ENCODE measurements at places on chromosomes 6 and 20. TPM values are rescaled to one million over a fixed set of nuclear protein-coding genes. Genes with fewer than 3 reads are reported as not detected.

DNA sequence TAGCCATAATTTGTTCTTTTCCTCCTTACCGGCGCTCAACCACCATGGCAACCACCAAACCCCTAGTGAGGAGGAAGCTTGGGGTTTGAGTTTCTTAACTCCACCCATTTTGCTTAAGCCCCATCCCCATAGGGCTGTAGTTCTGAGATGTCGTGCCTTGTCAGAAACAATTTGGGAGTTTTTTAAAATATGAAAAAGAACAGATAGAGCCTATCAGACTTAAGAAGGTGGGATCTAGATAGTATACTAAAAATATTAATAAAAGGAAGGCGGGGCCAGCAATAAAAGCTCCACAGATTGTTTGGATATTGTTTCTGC lies 5.6 kb downstream of the BRD2 start:
- H3K4me1 ChIP-seq = peaks cover 20% of the 10 kb centered on the region
- peak overlapping the region; percentile 85 for H3K27ac ChIP-seq
- H3K27me3 ChIP-seq = peaks cover 4% of the 10 kb centered on the region
- peak; percentile 28 for DNase-seq
- H3K36me3 ChIP-seq = peaks cover 49% of the 10 kb centered on the region
- H3K4me3 ChIP-seq = peak overlapping the region; percentile 72

GRCh38 chr20:9838035-9838377 lies 870 bp downstream of the PAK5 start:
- no peaks in the 10 kb centered on the region for H3K4me1 ChIP-seq
- no peaks in the 10 kb centered on the region for H3K36me3 ChIP-seq
- no peak overlapping the region for H3K27ac ChIP-seq
- no peak overlapping the region for H3K4me3 ChIP-seq

DNA sequence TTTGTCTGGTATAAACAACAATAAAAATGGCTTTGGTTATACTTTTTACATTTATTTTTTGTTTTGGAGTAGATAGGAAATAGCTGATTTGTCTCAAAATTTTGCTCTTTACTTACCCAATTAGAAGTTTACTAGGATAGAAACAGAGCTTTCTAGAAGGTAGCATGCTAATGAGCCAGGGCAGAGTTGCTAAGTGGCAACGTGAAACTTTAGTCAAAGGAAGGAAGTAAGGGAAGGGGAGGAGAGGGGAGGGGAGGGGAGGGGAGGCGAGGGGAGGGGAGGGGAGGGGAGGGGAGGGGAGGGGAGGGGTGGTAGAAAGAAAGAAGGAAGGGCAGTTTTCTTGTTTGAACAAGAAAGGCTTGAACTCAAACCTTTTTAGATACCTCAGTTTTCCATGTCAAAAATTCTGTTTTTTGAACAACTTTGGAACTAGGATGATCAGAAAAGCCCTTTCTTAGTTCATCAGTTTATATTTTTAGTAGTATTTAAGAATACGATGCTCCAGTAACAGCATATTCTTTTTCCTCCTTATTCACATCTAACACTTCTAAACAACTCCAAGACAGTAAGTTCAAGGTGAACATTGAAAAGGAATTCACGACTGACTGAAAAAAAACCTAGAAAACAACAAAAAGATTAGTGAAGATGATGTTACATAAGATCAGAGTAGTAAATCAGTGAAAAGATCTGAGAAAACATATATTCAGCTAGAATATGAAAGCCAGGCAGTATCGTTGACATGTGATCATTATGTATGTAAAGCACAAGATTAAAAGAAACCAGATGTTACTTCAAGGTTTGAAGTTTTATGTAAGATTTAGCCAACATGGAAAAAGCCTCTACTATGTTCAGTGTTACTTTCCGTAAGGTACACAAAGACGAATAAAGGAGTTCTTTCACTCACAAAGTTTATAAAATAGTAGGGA lies 263.4 kb downstream of the ARHGAP18 start:
- no peak for DNase-seq
- H3K27ac ChIP-seq = no peak overlapping the region
- H3K36me3 ChIP-seq = no peaks in the 10 kb centered on the region

GRCh38 chr20:9078826-9079731 lies 10.2 kb downstream of the PLCB4 start:
- no peaks in the 10 kb centered on the region for H3K4me1 ChIP-seq
- H3K36me3 ChIP-seq = no peaks in the 10 kb centered on the region
- no peak for DNase-seq
- H3K27me3 ChIP-seq = no peaks in the 10 kb centered on the region
- no peak overlapping the region for H3K27ac ChIP-seq

DNA sequence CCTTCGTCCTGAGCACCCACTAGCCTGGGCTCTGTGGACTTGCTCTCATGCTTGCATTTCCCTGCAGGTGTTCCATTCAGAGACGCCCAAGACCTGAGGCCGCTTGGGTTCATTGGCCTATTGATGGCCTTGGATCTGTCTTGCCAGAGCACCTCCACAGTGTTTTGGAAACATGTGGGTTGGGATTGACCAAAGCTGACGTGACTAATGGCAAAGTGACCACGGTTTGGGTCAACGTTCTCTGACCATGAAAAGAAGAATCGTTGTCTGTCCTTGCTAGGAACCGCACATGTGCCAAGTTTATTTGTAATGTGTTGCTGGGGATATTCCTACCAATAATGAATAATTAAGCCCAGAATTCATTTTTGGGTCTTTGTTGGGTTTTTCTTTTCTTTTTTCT lies 29.8 kb upstream of the BMP6 start:
- no peak overlapping the region for H3K27ac ChIP-seq
- no peaks in the 10 kb centered on the region for H3K27me3 ChIP-seq
- no peak overlapping the region for H3K4me3 ChIP-seq
- no peaks in the 10 kb centered on the region for H3K4me1 ChIP-seq

GRCh38 chr20:25219365-25219764 lies 23.9 kb downstream of the ENTPD6 start:
- DNase-seq = no peak
- no peak overlapping the region for H3K27ac ChIP-seq
- H3K4me3 ChIP-seq = no peak overlapping the region

Gene CYP24A1
- total RNA-seq = 0.30 TPM

- H3K27me3 ChIP-seq = peaks cover 6% of the 10 kb centered on the region
- no peaks in the 10 kb centered on the region for H3K36me3 ChIP-seq
- H3K27ac ChIP-seq = no peak overlapping the region
- H3K4me3 ChIP-seq = no peak overlapping the region
- no peaks in the 10 kb centered on the region for H3K4me1 ChIP-seq
Observed at GRCh38 chr6:17525637-17526036, 74.5 kb upstream of the FAM8A1 start.

DNA sequence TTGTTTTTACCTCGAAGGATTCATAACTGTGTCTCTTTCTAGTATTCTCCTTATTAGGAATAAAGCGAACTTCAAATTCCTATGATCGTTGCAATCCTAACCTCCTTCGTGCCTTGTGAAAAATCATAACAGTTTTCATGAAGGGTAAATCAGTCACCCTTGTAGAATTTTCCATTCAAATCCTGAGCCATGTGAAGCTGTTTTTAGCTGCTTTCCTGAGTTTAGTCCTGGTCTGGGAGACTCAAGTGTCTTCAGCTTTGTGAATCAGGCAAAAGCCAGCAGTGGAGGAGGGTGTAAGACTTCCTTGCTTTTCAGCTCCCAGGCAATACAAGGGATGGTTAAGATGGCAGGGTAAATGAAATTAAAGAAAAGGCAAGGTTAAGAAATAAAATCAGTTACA lies 24.3 kb downstream of the GCNT2 start:
- no peaks in the 10 kb centered on the region for H3K36me3 ChIP-seq
- H3K4me1 ChIP-seq = no peaks in the 10 kb centered on the region
- no peaks in the 10 kb centered on the region for H3K27me3 ChIP-seq
- DNase-seq = no peak
- H3K4me3 ChIP-seq = no peak overlapping the region

DNA sequence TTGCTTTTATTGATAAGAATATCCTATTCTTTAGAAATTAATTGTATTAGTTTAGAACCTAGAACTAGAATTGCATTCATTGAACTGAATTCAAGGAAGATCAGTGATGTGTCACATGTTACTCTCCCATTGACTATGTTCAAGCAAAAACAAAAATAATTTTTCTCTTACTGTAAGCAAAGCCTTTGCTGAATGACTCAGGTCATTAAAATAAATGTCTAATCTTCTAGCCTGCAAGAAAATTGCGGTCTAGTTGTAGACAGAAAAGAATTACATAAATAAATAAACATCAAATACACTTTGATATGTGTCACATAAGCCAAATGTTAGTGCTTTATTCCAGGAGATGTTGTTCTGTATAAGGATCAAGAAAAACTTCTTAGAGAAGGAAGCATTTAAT lies 387.9 kb downstream of the ADGRB3 start:
- H3K27me3 ChIP-seq = no peaks in the 10 kb centered on the region
- H3K36me3 ChIP-seq = no peaks in the 10 kb centered on the region
- no peak overlapping the region for H3K4me3 ChIP-seq
- no peak for DNase-seq
- H3K27ac ChIP-seq = no peak overlapping the region

- H3K4me3 ChIP-seq = no peak overlapping the region
- H3K27me3 ChIP-seq = no peaks in the 10 kb centered on the region
- no peak overlapping the region for H3K27ac ChIP-seq
- no peaks in the 10 kb centered on the region for H3K36me3 ChIP-seq
- DNase-seq = no peak
Observed at GRCh38 chr6:165922309-165922794, 245.3 kb downstream of the TBXT start.

- no peaks in the 10 kb centered on the region for H3K36me3 ChIP-seq
- DNase-seq = no peak
- H3K27me3 ChIP-seq = no peaks in the 10 kb centered on the region
- H3K27ac ChIP-seq = no peak overlapping the region
- no peaks in the 10 kb centered on the region for H3K4me1 ChIP-seq
Observed at GRCh38 chr20:11936157-11936556, 18.5 kb downstream of the BTBD3 start.

Gene COL21A1
- total RNA-seq = not detected

GRCh38 chr6:75611011-75611701 lies 9.5 kb downstream of the SENP6 start:
- H3K4me3 ChIP-seq = no peak overlapping the region
- H3K36me3 ChIP-seq = no peaks in the 10 kb centered on the region
- peaks cover 19% of the 10 kb centered on the region for H3K4me1 ChIP-seq
- H3K27ac ChIP-seq = no peak overlapping the region

Gene ARFGEF3
- total RNA-seq = not detected

- H3K36me3 ChIP-seq = no peaks in the 10 kb centered on the region
- H3K27ac ChIP-seq = no peak overlapping the region
- no peaks in the 10 kb centered on the region for H3K4me1 ChIP-seq
- DNase-seq = no peak
- H3K4me3 ChIP-seq = no peak overlapping the region
Observed at GRCh38 chr20:6709910-6710595, 57.4 kb upstream of the BMP2 start.

- H3K27ac ChIP-seq = no peak overlapping the region
- H3K4me1 ChIP-seq = peaks cover 55% of the 10 kb centered on the region
- no peak overlapping the region for H3K4me3 ChIP-seq
- no peak for DNase-seq
Observed at GRCh38 chr6:111980971-111981840, 72.7 kb upstream of the CCN6 start.

DNA sequence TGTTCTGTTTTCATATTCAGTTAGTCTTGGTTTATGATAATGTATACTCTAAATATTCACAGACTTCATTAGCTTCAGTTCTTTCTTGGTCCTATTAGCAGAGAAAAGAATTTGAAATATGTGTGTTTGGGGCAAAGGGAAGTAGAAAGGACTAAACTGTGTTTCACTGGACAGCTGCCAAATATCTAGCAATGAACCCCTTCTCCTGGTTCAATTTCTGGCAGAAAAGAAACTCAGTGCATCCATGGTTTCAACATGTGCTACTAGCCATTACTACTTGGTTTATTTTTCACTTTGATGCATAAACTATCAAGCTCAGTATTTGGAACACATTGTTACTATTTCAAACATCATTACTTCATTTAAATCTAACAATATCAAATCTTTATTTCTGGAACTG lies 43.6 kb downstream of the FBXL4 start:
- peaks cover 4% of the 10 kb centered on the region for H3K36me3 ChIP-seq
- DNase-seq = no peak
- no peak overlapping the region for H3K27ac ChIP-seq
- H3K4me1 ChIP-seq = no peaks in the 10 kb centered on the region

DNA sequence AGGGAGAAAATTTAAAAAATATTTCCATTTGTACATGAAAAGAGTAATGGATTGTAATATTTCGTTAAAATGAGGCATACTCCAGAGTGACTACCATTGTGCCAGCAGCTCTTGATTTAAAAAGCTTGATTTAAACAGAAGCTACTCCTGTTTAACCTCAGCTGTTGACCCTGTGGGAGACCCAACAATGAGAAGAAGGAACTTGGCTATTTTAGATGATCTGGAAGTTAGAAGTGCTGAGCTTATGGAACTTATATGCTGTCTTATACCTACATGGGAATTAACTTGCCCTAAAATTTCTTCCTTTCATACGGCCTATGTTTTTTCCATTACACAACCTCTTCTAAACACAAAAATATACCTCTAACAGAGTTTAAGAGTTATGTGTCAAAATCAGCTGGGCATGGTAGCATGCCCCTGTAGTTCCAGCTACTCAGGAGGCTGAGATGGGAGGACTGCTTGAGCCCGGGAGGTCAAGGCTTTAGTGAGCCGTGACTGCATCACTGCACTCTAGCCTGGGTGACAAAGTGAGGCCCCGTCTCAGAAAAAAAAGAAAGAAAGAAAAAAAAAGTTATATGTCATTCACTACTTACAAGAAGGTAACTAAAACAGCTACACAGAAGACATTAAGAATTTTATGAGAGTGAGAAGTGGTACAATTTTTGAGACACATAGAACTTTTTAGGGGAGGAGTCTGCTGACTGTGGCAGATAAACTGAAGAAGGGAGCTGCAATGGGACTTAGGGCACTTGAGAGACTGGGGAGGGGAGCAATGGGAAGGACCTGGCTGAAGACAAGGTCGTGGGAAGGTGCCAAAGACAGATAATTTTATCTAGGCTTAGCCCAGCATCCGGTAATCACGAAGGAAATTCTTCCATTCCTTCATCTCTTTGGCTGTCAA lies 139.9 kb downstream of the MYB start:
- DNase-seq = no peak
- H3K27ac ChIP-seq = no peak overlapping the region
- no peaks in the 10 kb centered on the region for H3K27me3 ChIP-seq
- H3K36me3 ChIP-seq = no peaks in the 10 kb centered on the region

- H3K27ac ChIP-seq = no peak overlapping the region
- H3K4me3 ChIP-seq = no peak overlapping the region
- no peaks in the 10 kb centered on the region for H3K36me3 ChIP-seq
- no peaks in the 10 kb centered on the region for H3K27me3 ChIP-seq
- no peaks in the 10 kb centered on the region for H3K4me1 ChIP-seq
Observed at GRCh38 chr6:37127961-37128862, 41.7 kb upstream of the PIM1 start.

Measured in T-cell (primary cell).